ENCODE measurements at places on chromosomes 7 and 10.

DNA sequence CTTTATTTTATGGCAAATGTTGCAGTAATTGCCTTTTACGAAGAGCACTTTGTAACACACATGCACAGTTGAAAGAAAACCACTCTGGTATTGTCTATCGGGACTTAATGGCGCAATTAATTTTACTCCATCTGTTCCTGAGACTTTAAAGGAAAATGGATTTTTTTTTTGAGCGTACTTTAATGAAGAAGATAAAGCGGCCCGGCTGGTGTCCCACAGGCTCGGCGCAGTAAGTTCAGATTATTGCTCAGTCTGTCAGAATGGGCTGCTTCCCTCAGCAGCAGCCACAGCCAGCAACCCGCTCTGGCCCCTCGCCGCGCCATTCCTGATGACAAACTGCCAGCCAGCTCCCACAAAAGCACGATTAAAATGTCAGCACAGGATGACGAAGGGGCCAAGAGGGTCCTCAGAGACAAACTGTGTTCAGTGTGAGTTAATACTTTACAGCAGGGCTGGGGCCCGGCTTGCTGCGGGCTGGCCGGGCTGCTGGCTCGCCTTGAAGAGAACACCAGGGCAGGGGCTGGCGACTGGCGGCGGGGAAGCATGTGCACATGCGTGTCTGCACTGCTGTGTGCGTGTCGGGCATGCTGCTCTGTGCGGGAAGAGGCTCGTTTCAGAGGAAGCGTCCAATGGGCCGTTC is 501.0 kb upstream of the GALNT17 start:
- DNase-seq = no peak

DNA sequence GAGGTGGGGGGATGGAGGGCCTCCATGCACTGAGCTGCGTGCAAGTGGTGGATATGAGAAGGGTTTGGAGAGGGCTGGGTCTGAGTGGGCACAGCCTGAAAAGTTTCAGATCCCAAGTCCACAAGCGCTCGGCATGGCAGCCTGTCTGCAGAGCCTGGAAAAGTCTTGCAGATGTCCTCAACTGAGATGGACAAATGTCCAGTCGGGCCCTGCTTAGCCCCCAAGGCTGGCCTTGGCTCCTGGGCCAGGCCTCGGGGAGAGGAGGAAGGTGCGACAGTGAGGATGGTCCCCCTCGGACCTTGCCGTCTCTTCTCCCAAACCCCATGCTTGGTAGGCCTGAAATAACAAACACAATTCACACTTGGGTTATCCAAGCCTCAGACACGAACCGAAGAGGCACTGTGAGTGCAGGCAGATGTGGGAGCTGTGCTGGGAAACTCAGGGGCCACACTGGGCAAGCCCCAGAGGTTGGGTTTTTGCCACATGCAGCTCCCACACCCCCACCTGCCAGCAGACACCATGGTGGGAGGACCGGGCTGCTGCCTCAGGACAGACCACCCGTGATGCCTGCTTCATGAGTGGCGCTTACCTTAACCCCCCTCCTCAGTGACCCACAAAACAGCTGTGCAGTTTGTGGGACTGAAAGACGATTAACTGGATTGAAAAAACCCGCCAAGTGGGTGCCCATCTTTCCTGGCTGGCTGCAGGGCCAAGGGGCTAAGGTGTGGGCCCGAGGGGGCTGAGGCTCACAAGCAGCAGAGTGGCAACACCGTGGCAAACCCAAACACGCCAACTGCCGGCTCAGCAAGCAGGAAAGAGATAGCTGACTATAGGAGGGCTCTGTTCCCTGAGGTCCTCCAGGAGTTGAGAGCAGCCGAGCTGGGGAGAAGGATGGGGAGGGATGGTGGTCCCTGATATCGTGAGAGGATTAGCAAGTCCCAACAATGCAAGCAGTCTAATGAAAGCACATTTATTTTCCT is 156.8 kb downstream of the RNF216 start:
- DNase-seq = no peak

GRCh38 chr10:132366006-132366405 is 31.0 kb upstream of the PWWP2B start:
- DNase-seq = no peak

DNA sequence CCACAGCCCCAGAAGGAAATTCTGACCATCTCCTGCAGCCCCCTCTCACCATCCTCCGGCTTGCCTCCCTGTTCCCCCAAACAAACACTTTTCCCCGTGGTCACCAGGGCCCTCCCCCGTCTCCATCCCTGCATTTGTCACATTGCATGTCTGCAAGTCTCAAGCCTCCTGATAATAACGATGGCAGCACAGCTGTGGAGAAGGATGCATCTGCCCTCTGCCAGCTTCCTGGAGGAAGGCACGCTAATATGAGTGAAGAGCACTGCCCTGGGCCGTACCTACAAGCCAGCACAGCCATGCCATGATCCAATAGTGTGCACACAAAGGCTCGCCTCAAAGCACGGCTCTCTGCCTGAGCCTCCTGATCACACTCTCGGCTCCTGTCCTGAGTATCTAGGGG is 98.5 kb downstream of the SLIT1 start:
- no peak for DNase-seq

GRCh38 chr10:118565301-118566075 is 30.0 kb downstream of the PRLHR start:
- no peak for DNase-seq

- no peak for DNase-seq
Measured at GRCh38 chr10:30529373-30529998, 95.5 kb downstream of the MAP3K8 start.

DNA sequence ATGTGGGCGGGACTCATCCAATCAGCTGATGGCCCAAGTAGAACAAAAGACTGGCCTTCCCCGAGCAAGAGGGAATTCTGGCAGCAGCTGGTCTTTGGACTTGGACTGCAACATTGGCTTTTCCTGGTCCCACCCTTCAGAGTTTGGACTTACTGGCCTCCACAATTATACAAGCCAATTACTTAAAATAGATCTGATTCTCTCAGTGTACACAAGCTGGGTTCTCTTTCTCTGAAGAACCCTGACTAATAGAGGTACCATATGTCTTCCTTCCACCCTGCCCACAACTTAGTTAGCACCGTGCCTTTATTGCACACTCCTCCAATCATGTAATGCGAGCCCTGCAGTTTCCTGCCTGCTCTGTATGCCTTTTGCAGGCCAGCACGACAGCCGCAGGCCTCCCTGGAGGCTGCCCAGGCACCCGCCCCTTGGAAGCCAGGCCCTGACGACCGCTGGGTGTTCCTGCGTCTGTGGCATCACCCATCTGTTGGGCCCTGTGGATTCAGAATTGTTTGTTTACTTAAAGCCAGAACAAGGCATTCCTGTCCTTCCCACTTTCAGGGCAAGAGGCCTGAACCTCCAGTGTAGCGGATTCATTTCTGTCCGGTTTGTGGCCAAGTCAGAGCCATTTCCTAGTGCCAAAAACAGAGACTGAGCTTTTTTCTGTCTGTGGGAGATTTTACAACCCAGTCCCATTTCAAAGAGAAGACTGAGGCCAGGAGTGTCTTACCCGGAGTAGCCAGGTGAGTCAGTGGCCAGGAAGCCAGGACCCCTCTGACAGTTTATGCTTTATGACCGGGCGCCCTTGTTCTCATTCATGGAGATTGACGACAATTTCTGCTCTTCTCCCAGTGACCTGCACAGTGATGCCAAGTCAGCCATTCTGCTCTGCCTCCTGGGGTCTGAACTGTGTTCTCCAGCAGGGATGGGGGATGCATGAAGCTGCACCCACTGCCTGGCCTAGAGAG is 968 bp upstream of the INMT start:
- no peak for DNase-seq

- DNase-seq = no peak
Measured at GRCh38 chr7:44798649-44799305, 2.3 kb downstream of the PPIA start.

- DNase-seq = no peak
Measured at GRCh38 chr7:130369831-130370550, 10.3 kb upstream of the CPA1 start.

DNA sequence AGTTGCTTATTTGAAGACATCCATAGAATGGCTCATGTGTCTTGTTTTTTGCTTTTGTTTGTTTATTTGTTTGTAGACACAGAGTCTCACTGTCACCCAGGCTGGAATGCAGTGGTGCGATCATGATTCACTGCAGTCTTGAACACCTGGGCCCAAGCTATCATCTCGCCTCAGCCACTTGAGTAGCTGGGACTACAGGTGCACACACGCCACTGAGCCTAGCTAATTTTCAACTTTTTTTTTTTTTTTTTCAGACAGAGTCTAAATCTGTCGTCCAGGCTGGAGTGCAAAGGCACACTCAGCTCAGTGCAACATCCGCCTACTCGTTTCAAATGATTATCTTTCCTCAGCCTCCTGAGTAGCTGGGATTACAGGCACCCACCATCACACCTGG is 83.3 kb upstream of the KLF6 start:
- DNase-seq = no peak

DNA sequence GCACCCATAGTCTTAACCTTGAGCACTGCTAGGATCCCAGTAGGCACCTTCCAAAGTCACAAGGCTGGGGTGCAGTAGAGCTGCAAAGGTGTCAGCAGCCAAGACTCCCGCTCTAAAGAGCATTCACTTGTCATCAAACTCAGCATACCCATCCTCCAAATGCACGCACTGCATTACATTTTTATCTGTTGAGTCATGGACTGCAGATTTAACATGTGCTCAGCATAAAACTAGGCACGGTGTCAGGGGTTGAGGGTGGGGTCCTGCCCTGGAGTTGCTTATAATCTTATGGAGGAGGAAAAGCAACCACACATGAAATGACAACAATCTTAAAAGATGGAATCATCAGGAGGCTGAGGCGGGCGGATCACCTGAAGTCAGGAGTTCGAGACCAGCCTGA is 102.6 kb downstream of the PARP12 start:
- DNase-seq = no peak

- DNase-seq = no peak
Measured at GRCh38 chr7:134422008-134422407, 36.9 kb downstream of the AKR1B1 start.

DNA sequence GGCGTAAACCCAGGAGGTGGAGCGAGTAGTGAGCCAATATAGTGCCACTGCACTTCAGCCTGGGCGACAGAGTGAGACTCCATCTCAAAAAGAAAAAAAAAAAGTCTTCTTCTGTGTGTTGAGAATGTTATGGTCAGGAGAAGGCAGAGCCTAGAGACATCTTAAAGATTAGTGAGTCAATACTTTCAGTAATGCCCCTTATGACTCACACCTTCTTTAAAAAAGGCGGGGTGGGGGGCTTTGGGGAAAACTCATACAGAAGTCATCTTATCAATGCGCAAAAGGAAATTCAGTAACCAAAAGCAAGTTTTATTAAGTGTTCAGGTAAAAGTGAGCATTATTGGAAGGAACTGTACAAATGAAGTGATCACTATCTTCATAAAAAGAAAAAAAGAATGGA is 1369.8 kb upstream of the LRRTM3 start:
- no peak for DNase-seq

GRCh38 chr7:94445696-94446194 is 51.0 kb downstream of the COL1A2 start:
- no peak for DNase-seq

DNA sequence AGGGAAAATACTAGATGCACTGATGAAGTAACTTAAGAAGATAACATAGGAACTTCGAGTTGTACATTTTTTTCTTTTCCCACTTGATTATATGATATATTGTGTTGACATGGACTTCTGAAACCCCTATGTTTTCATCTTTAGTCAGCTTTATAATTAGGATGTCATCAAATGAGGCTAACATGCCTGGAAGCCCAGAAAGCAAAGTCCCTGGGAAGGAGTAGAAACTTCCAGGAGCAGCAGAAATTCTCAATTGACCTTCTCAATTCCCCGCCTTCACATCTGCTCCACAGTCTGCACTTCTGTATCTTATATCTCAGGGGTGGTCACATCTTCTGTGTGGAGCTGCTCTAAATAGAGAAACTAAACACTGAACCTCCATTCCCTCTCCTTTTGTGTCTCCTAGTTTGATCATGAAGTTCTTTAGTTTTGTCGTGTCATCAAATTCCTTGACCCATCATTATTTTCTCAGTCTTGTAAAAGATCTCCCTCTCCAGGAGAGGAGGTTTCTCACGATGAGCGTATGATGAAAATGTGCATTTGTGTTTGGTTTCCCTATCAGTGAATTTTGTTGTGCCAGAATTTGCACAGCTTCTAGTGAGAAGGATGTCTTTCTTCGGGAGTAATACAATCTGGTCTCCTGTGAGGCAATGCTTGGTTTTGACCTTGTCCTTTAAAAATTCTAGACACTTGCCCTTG is 303.3 kb downstream of the SUGCT start:
- no peak for DNase-seq

DNA sequence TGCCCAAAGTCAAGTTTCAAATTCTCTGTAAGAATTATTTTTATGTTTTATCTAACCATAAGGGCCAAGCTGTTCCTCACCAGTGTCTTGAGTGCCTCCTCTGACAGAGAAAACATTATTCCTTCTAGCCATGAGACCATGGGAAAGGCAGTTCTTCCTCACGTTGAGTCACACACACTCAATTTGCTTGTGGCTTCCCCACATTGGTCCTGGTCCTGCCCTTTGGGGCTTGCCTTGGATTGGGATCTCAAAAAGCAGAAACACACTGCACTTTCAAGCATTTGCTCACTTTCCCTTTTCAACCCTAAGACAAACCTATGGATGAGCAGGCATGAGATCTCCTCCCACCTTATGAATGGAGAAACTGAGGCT is 248.3 kb upstream of the IGFBP3 start:
- DNase-seq = no peak

DNA sequence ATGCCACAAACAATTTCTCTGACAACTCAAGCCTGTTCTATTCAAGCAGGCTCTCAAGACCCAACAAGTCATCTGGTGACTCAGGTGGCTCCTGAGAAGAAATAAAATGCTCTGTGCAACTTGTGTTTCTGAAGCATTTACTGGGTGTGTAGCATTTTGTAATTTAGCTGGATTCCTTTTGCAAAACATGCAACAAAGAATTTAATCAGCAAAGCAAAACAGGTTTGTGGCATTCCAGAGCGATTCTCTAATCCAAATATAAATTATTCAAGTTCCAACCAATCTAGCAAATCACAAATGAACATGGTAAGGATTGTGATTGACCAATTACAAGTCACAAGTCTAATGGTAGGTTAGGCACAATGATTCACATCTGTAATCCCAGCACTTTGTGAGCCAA is 39.8 kb upstream of the C10orf67 start:
- DNase-seq = no peak

GRCh38 chr7:135326636-135327280 is 93.1 kb downstream of the STRA8 start:
- DNase-seq = no peak

GRCh38 chr10:79390551-79391229 is 43.4 kb downstream of the PPIF start:
- no peak for DNase-seq

DNA sequence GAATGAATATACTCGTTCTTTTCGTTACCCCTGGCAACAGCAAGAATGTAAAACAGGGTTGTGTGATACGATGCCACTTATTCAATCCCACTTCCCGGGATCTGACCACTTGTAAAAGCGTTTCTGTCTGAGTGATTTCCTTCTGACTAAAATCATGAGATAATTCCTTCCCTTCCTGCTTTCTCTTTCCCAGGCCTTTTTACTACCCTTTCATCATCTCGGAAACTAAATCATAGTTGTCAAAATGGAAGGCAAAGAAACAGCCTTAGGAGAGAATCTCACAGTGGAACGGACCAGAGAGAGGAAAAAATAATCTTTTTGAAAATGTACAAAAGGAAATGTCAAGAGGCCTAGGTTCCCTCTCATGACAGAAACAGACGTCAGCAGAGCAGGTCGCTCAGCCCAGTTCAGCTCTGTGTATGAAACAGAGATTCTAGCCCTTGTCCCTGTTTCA is 29.8 kb downstream of the DIP2C start:
- no peak for DNase-seq

- DNase-seq = no peak
Measured at GRCh38 chr7:29937132-29937531, 52.5 kb downstream of the SCRN1 start.
